Stimulated activated CD4-positive, alpha-beta T cell treated with anti-CD3 and anti-CD28 coated beads, Interleukin-1b, Interleukin-23, amount 100 ng/mL, for 1 hour (primary cell): ENCODE measurements at places on chromosomes 1 and 21.
A peak's percentile ranks its signal among the peaks of the same experiment; 100 is the strongest.

DNA sequence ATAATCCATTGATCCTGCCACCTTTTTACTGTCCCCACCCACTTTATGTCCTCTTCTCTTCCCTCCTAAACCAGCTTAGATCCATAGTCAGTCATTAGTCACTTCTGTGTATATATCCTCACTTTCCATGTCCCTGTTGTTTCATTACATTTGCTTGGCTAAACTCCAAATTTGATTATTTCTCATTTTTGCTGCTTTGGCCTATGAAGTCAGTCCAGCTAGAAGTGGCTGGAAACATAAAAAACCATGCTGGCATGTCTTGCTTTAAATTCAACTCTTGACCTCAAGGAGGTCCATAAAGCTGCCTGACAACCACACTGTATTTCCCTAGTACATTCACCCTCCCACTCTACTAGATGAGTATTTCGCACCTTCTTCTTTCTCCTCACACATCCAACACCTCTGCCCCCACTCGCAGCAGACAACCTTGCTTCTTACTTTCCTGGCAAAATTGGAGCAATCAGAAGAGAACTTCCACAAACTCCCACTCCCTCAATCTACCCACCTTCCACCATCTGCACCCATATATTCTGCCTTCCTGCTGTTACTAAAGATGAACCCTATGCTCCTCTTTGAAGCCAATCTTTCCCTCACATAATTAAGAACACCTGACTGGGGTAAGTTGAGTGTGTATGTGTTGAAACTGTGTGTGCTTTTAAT, 72.1 kb downstream of the ZNF648 start:
- no peak for DNase-seq

GRCh38 chr1:65846866-65847265, 54.2 kb downstream of the PDE4B start:
- no peak for DNase-seq

DNA sequence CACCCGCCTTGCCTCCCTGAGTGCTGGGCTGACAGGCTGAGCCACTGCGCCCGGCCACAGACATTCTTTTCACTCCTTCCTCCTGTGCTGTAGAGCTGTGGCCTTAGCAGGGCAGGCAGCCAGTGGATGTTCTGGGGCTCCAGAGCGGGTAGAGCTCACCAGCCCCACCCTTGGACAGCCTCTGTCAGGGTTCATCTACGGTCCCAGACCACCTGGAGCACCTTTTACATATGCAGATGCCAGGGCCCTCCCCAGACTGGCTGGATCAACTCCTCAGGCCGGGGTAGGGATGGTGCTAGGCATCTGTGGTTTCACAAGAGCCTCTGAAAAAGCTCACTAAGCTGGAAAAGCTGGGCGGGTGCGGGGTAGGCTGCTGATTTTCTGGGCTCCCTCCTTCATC, 4.6 kb downstream of the ATP13A2 start:
- no peak for DNase-seq

- DNase-seq, result no peak
Observed at GRCh38 chr1:228996281-228996680, 261.0 kb downstream of the RHOU start.

DNA sequence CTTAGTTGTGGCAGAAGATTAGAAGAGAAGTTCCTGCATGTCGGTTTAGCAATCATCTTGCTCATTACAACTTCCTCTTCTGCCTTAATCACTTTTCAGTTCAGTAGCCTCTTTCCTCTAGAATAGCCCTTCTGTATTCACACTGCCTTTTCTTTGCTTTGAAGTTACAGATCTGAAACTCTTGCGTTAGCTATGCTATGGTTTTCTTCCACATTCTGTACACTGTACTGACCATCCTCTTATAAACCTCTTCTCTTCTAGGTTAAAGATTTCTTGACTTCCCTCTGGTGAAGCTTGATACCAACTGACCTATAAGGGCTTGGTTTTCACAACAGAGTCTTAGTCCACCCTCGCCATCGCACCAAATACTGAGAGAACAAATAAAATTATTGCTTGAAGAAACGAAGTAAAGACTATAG, 35.0 kb downstream of the C21orf91 start:
- no peak for DNase-seq

- no peak for DNase-seq
Observed at GRCh38 chr1:52460694-52461093, 56.3 kb downstream of the PRPF38A start.

GRCh38 chr1:84748364-84748763, 58.1 kb upstream of the SSX2IP start:
- DNase-seq, result no peak

DNA sequence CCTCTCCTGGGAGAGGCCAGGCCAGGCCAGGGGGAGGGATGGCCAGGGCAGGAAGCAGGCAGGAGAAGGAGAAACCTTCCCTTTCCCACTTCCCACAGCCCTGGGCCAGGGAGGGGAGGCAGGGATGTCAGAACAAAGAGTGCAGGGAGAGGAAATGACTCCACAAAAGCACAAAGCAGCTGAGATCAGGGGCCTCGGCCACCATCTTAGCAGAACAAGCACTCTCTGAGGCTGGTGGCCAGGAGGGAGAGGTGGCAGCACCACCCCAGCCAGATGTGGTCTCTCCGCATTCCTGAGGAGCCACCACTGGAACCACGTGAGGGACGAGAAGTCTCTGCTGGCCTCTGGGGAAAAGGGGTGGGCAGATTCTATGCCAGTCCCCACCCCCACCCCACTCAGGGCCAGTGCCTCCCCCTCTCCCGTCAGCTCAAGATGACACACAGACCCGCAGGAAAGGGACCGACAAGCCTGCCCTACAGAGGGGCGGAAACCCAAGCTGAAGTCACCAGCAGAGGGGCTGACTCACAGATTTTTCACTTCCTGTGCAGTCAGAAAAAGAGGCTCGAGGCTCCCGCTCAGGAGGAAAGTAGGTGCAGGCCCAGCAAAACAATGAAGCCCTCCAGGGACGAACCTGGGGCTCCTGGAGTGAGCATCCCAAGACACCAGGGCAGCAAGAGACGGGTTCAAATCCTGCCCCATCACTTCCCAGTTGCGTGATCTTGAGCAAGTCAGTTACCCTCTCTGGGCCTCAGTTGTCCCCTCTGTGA, 24.1 kb upstream of the ALDH4A1 start:
- DNase-seq, result peak; percentile 68

DNA sequence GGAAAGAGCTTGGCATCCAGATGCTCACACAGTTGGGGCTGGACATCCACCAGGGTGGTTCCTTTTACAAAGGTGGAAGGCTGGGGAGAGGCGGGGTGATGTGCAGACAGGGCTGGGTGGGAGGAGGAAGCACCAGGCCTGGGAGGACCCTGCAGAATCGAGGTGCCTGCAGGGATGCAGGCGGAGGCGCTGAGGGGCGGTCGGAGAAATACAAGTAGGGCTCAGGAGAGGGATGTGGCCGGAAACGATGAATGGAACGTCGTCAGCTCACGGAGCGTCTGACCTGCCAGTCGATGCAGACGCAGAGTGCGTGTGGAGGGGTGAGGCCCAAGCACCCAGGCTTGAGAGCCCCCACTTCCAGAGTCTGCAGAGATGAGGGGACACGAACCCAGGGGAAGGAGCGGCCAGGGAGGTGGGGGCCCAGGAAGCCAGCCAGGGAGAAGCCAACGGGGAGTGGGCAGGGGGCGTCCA, 63.4 kb downstream of the TRIM11 start:
- no peak for DNase-seq

- no peak for DNase-seq
Observed at GRCh38 chr1:43177691-43178090, 5.6 kb downstream of the CFAP57 start.

GRCh38 chr1:186735463-186735862, 55.2 kb upstream of the PTGS2 start:
- DNase-seq, result no peak

DNA sequence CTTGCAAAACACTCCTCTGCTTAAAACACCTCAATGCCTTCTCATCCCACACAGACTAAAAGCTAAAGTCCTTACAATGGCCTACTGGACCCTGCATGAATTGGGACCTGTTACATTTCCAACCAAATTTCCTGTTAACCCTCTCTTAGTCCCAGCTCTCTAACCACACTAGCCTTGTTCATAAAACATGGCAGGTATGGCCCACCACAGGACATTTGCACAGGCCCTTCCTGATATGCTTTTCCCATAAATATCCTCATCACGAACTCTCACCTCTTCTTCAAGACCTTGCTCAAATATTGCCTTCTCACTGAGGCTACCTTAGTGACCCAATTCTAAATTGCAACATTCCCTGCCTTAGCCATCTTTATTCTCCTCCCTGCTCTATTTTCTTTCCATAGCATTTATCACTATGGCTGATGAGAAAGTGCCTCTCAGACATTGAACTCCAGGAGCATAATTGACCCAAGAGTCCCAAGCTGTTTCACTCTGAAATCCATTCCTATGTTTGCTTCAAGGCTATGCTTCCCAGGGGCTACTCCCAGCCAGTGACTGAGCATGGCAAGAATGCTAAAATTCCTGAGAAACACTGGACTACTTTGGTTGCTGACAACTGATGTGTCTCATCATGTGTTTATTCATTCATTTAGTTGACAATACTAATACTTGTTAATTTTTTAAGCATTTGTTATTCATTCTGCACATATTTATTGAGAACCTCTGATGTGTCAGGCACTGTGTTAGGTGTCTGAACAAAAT, 2.7 kb upstream of the PALMD start:
- no peak for DNase-seq

DNA sequence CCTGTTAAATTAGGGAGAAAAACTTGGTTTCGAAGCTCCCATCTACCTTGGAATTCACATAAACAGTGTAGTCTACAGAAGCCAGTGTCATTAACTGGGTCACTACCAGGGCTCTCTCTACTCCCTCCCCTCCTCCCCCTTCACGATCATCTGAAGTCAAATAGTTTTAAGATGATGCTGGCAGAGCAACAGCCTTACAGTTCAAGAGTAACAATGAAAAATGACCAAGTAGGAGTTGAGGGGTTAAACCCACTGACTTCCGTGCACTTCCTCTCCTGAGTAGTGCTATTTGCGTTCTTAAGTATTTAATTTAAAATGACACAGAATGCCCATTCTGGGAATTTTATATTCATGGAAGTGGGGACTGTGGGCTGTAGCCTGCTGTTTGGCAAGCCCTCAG, 236.9 kb downstream of the SIPA1L2 start:
- DNase-seq, result no peak

GRCh38 chr1:207345644-207346477, 24.4 kb downstream of the CD55 start:
- DNase-seq, result no peak

GRCh38 chr1:201253411-201253810, 29.9 kb upstream of the PKP1 start:
- DNase-seq, result no peak

- no peak for DNase-seq
Observed at GRCh38 chr1:228500143-228500734, 13.1 kb downstream of the RNF187 start.

- no peak for DNase-seq
Observed at GRCh38 chr1:51689643-51690042, 72.8 kb downstream of the OSBPL9 start.

GRCh38 chr1:218467101-218468072, 122.3 kb downstream of the TGFB2 start:
- DNase-seq, result no peak

GRCh38 chr1:165763442-165763841, 5.2 kb downstream of the TMCO1 start:
- no peak for DNase-seq

DNA sequence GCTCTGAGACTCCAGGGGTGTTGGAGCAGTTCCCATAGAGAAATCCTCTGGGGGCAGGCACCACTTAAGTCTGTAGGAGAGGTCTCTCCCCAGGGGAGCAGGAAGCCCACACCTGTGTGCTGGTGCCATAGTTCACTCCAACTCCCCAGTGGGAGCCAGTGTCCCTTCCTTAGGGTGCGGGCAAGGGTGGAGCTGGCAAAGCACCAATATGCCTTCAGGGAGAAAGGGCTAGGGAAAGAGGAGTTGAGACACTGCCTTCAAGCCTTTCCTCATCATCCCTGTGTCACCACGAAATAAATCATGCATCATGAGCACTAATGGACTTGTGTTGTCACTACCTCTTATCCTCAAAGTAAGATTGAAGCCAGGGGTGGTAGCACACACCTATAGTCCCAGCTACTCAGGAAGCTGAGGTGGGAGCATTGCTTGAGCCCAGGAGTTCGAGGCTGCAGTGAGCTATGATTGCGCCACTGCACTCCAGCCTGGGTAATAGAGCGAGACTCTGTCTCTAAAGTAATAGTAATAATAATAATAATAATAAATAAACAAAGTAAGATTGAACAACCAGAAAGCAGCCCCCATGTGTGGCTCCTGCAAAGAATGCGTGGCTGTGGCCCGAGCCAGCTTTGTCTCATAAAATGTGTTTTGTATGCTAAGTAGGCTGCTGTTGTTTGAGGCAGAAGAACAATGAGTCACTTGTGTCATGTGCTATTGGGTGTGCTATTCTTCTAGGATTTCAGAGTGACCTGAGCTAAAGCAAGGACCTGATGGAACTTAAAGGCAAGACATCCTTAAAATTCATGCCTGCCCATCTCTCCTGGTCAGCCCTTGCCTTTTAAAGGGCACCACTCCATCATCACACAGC, 6.7 kb upstream of the TIE1 start:
- DNase-seq, result no peak

DNA sequence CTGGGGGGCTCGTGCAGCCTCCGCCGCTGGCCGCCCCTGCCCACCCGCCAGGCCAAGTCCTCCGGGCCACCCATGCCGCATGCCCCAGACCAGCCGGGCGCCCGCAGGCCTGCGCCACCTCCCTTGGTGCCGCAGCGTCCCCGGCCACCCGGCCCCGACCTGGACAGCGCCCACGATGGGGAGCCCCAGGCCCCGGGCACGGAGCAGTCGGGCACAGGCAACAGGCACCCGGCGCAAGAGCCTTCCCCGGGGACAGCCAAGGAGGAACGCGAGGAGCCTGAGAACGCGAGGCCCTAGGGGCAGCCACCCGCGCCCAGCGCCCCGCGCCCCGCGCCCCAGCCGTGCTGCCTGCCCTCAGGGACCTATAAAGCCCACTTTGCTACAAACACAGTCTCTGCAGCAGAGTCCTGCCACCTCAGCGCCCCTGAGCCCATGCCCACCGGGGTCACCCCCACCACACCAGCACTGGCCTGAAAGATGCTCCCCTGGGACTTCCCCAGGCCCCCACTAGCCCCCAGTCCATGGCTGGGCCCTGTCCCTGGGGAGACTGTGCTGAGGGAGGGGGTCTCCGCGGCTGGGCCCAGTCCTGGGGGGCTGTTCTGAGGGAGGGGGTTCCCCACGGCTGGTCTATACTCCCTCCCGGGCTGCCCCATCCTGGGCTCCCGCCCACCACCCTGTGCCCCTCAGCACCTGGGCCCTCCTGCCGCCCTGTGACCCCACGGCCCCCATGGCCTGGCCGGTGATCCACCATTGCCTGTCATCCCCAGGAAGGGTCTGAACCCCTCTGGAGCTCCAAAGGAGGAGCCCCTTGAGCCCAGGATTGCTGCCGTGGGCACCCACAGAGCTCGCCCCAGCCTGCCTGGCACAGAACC, 8.6 kb downstream of the TNFRSF18 start:
- no peak for DNase-seq

GRCh38 chr1:89758156-89758555, 62.7 kb upstream of the LRRC8D start:
- no peak for DNase-seq

- DNase-seq, result no peak
Observed at GRCh38 chr1:193105821-193106177, 585 bp upstream of the GLRX2 start.
